ENCODE measurements at places on chromosomes 13 and 19.

DNA sequence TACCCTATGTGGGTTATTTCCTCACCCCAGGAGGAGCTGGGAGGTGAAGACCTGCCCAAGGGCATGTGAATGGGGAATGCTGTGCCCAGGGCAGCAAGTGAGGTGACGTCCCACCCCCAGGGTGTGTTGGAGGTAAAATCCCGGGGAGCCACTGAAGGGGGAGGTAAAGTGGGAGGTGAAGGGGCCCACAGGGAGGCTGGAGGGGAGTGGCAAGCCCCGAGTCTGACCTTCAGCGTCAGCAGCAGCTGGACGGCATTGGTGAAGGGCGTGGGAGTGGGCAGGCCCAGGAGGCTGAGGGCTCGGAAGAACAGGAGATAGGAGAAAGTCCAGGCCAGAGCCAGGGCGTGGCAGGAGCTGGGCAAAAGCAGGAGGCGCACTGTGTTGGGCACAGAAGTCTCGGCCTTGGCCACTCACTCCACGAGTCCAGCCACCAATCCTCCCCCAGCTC lies 2.4 kb downstream of the MBOAT7 start:
- DNase-seq: no peak

DNA sequence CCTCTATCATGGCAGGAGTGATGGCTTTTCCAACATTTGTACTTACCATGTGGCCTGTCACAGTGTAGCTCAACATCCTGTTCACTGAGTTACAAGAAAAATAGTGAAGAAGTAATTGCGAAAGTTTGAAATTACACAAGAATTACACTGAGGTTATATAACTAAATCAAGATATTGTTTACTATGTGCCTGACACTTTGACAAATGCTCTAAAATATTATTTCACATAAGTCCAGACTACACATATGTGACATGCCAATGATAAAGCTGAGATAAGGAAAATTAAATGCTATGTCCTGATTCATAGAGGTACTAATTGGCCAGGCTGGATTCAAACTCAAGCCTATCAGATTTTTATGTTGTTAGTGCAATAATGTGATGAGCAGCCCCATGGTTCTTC lies 451.7 kb downstream of the PCDH9 start:
- DNase-seq: no peak

DNA sequence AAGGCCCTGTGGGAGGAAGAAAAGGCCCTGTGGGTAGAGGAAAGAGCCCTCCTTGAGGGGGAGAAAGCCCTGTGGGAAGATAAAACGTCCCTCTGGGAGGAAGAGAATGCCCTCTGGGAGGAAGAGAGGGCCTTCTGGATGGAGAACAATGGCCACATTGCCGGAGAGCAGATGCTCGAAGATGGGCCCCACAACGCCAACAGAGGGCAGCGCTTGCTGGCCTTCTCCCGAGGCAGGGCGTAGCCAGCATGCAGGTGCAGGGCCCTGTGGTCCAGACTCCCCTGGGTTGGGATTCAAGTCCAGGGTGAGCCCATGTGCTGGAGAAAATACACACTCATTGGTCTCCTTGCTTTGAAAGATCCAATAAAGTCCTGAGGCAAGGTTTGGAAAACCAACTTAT lies 4.1 kb downstream of the CCDC70 start:
- no peak for DNase-seq

- no peak for DNase-seq
Observed at GRCh38 chr13:96994017-96994857, at the start of gene OXGR1. Gene OXGR1, minus strand, starts transcription at chr13:96994476. Its CDS starts 6,717 bp downstream, at chr13:96987759.

DNA sequence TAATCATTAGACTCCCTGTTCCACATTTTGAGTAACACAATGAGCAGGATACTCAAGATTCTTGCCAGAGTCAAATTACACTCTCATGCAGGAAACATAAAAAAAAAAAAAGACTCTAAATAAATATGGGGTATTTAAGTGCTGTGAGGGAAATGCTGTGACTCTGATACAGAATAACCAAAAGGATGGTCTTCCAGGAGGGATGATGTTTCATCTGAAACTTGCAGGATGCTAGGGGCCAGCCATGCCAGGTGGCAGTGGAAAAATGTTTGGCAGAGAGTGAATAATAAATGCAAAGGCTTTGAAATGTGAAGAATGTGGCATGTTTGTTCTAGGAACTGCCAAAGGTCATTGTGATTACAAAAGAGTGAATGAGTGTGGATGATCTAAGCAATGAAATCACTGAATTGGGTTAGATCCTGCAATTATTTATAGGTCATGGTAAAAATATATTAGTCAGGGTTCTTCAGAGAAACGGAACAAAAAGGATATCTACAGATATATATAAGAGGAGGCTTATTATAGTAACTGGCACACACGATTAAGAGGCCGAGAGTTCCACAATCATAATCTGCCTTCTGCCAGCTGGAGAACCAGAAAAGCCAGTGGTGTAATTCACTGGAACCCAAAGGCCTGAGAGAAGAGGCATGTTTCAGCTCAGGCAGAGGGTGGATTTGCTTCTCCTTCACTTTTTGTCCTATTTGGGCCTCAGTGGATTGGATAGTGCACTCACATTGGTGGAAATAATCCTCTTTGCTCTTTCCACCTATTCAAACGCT lies 1832.8 kb upstream of the MIR17HG start:
- no peak for DNase-seq

GRCh38 chr19:39413272-39413910 lies 922 bp downstream of the PLEKHG2 start:
- DNase-seq: no peak

DNA sequence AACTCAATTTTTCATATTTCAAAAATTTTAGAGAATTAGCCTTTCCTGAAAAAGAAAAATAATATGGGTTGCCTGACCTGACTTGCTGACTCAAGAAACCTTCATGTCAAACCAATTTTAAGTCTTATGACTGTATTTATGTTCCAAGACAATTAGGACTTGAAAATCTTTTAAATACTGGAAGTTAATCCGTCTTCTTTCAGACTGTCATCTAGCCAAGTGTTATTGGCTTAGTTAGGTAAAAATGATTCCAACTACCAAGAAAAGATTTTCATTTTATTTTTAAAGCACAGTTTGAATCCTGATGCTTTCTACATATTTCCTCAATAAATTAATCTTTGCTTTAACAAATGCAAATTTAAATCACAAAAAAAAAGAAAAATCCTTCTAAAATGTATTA lies 337.6 kb downstream of the SLITRK6 start:
- DNase-seq: no peak

DNA sequence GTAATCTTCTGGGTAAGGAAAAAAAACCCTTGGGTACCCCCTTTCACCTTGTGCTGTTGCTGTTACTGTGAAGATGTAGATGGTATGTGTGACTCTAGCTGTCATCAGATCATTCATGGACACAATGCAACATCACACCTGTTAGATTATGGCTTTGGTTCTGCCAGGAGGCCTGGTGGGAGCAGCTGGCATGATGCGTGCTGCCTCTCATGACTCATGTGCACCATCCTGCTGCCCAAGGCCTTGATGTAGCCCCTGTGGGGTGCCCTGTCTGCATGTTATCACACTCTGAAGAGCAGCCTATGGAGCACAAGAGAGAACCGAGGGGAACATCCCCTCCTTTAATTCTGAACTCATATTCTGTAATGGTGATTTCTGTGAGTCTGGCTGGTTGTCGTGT lies 57.7 kb upstream of the TEX29 start:
- DNase-seq: no peak

- no peak for DNase-seq
Observed at GRCh38 chr13:49908637-49909036, 27.5 kb downstream of the SPRYD7 start.

GRCh38 chr13:94298346-94298745 lies 181.1 kb downstream of the DCT start:
- DNase-seq: no peak

DNA sequence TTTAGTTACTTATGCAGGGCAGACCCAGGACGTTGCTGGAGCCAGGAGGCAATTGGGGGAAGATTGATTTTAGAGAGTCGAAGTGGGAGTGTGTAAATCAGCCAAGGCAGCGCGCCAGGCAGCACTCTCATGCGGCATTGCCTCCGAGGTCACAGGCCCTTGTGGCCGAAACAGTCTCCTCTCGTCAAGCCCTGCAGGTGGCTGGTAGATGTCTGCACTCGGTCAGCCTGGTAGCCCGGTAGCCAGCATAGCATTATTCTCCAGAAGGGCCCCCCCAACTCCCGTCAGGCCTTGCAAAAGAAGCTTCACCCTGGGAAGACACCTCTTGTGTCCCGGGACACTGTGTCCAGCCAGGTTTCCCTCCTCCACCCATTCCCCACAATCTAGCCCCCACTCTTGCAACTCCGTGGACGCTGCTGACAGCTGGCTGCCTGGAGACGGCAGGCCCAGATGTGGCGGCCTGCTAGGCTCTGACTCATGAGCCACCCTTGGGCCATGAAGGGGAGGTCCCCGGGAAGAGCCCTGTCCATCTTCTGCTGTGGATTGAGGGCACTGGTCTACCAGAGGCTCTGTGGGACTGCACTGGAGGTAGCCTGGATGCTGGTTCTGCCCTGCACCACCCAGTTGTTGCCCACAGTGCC lies 2.6 kb upstream of the PEPD start:
- no peak for DNase-seq

GRCh38 chr13:59527500-59527899 lies 636.2 kb downstream of the DIAPH3 start:
- DNase-seq: no peak

DNA sequence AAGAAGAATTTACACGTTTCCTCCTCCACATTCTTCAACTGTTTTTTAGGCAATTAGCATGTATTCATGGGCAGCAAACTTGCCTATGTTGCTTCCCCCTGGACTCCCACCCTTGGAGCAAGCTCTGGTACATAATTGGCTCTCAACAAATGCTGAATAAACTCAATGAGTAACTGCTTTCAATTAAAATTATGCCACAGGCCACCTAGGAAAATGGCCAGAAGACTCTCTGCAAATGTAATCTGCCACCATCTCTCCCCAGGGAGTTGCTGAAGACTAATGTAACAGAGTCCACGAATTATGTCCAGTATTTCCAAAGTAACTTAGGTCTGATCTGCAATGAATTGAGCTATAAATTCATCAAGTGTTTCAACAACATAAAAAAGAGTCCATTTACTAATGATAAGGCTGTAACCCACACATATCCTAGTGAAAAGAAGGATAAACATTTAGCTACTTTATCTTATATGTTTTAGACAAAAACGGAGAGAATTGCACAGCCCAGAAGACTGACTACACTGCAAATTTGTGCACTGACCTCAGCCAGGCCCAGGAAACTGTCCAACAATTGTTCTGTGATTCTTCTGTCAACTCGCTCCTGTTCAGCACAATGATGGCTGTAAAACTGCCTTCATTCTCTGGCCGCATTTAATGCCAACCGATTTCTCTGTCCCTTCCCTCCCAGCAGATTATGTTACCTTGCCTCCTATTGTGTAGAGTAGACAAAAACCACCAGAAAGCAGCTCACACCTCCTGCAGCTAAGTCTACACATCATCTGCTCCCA lies 808.6 kb upstream of the ARGLU1 start:
- no peak for DNase-seq

- DNase-seq: no peak
Observed at GRCh38 chr13:39618561-39618960, 15.6 kb upstream of the LHFPL6 start.

DNA sequence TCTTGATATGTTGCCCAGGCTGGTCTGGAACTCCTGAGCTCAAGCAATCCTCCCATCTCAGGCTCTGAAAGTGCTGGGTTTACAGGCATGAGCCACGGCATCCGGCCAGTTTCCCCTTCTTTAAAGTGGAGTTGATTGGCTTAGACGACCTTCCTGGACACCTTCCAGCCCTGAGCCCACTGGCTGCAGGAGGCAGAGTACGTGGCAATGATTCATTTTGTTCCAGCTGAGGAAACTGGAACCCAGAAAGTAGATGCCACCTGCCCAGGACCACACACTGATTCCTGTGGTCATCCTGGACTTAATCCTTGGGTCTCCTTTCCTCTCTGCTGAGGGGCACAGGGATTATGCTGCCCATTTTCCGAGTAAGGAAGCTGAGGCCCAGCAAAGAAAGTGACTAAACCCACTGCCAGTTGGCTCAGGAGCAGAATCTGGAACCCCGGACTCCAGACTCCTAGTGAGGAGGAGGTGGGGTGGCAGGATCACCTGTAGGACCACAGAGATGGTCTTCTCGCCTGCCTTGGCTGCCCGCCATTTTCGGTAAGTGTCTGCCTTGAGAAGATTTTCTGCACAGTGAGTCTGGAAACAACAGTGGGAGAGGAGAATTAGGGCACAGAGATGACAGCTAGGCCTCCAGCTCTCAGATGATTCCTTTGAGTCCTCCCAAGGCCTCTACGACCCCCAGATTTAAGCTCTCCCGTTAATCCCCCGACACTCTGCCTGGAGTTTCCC lies 737 bp downstream of the XRCC1 start:
- DNase-seq: no peak

DNA sequence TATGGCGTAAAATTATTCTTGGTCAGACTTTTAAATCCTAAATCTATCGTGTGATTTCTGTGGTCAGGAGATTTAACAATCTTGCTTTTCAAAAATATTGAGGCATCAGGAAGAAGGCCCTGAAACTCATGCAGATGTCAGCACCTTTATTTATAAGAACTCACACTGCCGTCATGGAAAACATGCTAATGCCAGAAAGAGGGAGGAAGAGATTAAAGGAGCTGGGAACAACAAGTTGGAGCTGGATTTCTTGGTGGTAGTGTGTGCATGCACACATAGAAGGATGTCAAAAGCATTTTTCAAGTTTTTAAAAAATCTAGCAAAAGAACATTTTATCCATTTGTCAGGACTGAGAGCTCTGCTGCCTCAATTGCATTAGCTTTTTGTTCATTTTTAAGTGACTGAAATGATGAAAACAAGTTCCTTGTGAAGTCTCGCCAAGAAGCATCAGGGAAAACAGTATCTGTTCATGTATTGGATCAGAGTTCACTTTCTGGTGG lies 342.5 kb downstream of the SPRY2 start:
- DNase-seq: no peak

DNA sequence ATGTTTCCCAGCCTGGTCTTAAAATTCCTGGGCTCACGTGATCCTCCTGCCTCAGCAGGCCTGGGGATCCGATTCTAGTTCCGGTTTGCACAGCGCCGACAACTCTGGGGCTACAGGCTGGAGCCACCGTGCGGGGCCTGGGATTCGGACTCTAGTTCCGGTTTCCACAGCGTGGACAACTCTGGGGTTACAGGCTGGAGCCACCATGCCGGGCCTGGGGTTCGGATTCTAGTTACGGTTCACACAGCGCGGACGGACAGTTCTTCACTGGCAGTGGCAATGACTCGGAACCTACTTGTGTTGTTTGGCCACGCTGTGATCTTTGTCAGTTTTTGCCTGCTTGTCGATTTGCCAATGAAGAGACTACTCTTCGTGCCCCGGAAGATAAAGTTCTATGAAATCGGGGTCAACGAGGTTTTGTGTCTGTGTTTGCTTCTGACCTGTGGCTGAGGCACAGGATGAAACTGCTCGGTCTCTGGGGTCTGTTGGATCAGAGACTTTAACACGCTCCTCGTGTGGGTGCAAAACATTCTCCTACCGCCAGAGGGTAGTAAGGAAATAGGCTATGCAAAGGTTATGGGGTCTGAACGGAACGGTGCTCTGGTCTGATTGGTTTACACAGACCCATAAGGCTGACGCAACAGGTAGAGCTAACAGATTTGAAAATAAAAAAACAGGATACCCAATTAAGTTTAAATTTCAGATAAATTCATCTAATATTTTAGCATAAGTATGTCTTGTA lies 12.1 kb upstream of the ZSCAN1 start:
- DNase-seq: no peak

- DNase-seq: no peak
Observed at GRCh38 chr19:55229145-55229788, 704 bp upstream of the TMEM86B start.
